ENCODE measurements at places on chromosomes 6 and 20.

DNA sequence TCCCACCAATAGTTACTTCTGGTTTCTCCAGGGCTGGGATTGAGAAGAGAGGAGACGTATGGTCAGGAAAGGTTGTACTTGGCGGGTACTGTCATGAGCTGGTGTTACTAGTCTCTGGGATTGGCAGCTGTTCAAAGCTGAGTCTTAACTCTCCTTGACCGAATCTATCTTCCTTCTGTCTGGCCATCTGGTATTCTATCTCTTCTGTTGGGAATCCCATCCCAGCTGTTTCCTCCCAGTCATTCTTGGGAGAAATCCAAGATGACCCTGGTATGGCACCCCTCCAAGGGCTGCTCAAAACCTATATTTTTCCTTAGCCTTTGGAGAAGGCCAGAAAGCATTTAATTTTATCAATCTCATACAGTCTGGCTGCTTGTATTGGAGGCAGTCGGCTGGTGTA is 287.0 kb upstream of the CHD6 start:
- DNase-seq, result no peak

GRCh38 chr6:75266716-75267291 is 17.8 kb downstream of the TMEM30A start:
- no peak for DNase-seq

DNA sequence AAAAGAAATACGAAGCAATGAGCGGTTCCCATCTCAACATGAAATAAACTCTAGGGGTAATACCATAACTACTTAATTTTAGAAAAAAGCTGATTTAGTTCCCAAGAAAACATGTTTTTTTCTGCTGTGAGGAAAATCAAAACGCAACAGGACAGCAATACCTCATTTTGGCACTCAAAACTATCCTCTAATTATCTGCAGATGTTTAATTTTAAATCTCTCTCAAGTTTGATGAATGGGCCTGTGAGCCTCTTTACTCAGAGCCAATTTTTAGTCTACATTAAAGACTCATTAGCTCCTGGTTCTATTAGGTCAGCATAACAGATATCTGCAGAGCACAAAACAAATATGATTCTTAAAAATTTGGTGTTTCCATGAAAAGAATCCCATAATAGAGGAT is 28.1 kb downstream of the RNF24 start:
- DNase-seq, result no peak

DNA sequence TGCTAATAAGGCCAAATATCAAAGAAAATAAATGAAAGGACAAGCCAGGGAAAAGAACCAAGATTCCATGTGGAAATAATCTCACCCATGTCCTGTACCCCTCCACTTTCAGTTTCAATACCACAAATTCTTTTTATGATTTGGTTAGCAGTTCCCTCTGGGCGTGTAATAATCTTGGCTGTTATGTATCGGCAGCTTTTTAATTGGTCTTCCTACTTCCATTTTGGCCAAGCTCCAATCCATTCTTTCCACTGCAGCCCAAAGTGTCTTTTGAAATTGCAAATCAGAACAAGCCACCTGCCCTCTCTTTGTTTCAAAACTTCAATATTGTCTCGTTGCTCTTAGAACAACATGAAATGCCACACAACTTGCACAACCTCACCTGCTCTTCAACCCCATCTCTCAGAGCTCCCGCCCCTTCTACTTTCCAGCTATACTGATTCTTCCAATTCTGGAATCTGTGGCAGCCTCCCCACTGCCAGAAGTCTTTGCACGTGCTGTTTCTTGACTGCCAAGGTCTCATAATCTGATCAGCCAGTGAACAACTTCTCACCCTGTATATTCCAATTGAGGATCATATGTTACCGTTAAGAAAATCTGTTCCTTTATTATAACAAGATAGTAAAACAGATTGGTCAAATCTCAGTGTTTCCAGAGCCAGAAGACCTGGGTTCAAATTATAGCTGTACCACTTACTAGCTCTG is 354.5 kb downstream of the CBLN4 start:
- no peak for DNase-seq

GRCh38 chr6:109762769-109763441 is 71.8 kb downstream of the FIG4 start:
- DNase-seq, result no peak

DNA sequence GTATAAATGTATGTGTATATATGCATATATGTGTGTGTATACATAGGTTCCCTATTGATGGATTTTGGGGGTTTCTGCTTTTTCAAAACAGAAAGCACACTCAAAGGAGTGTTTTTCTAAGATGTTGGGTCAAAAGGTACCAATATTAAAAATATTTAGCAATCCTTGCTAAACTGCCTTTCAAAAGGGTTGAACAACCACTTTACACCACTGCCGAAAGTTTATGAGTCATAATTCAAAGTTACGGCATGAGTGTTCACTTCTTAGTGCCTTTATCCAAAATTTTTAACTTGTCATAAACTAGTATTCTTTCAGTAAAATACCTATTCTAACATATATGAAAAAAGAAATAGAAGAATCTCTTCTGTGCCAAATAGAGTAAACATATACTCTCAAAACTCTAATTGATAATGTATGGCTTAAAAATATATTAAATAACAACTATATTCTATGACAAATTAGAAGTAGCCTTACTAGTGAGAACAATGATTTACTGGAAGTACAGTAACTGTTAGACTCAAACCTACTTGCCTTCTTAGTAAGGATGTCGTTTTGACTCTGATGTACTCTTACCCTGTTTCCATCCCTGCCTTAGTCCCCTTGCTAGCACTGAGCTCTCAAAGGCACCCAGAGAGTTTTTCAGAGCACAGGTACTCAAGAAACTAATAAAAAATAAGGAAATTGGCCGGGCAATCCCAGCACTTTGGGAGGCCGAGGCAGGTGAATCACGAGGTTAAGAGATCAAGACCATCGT is 136.1 kb downstream of the INSM1 start:
- DNase-seq, result no peak

GRCh38 chr6:71299541-71300470 is 11.2 kb downstream of the OGFRL1 start:
- DNase-seq, result no peak

DNA sequence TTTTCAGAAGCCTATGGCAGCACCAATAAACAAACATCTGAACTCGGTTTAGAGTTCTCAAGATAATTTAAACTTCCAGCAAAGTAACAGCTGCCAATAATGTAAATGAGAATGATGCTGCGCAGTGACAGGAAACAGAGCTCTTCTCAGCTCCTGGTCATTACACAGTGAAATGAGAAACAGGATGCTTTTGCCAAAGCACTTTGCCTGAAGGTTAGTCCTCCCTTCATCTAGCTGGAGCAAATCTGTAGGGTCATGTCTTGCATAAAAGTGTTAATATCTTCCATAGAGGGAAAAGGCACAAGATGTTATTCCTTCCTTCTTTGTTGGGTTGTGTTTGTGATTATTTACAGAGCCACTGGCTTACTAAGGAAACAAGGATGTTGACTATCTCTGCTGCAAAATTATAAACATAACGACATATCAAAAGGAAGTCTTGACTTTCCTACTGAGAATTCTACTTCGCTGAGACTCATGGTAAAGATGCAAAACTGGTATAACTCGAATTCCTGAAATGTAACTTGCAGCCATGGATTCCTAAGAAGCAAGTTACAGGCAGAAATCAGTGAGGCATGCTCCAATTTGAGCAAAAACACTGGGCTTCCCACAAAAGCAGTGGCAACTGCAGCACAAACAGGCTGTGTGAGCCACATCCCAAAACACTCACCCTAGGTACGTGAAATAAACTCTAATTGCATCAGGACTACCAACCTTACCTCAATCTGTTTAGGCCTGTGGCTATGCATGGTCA is 102.5 kb upstream of the BEND6 start:
- DNase-seq, result no peak

DNA sequence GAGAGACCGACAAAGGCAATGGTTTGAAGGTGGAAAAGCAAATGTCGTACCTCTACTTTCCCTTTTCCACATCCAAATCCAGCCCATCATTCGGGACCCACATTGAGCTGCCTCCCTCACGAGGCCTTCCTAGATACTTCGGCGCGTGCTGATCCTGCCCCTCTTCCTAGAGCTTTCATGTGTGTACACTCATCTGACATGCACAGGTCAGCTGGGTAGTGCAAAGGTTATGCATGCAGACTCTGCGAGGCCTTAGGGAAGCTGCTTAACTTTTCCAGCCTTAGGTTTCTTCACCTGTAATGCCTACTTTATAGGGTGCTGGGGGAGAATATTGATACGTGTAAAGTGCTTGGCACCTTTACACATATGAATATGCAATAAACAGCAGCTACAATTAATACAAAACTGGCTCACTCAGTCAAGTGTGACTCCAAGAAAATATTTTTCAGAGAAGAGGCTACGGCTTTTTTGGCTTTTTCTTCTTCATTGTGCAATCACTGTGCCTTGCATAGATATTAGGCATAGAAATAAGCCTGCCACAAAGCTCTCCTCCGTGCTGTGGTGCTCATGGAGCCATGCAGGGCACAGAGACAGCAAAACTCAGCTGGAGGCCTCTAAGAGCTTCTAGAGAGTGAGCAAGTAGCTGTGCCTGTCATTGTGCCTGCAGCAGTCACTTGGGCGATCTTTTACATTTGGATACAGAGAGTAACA is 3.6 kb upstream of the MANBAL start:
- no peak for DNase-seq

GRCh38 chr6:107641500-107641941 is 151.6 kb downstream of the SOBP start:
- no peak for DNase-seq

DNA sequence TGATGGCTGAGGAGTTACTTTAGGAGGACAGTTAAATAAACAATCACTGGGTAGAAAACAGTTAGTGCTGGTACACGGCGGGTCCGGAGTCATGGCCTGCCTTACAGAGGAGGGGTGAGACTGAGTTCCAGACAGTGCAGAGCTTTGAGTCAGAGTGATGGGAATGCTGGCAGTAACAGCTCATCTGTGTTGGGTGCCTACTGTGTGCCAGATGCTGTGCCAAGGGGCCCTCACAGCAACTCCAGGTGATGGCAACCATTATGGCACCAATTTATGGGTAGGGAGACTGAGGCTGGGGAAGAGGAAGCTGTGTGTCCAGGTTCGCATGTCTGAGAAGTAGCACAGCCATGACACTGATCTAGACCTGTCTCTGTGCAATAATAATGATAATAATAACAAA is 132.6 kb downstream of the CEBPB start:
- DNase-seq, result no peak

DNA sequence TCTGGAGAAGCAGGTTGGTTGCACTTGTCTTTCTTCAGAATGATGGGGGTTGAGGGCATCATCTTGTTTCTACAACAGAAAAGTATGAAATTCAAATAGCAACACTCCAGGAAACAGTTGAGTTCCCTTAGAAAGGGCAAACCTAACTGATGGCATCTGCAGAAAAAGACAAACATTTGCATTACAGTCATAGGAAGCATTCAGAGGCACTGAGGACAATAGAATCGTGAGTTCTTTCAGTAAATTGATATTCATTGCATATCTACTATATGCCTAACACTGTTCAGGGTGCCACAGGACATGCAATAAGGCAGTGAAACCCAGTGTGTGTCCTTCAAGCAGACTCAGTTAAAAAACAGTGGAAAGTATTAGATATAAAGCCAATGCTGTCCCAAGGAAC is 41.1 kb upstream of the OPN5 start:
- DNase-seq, result no peak

DNA sequence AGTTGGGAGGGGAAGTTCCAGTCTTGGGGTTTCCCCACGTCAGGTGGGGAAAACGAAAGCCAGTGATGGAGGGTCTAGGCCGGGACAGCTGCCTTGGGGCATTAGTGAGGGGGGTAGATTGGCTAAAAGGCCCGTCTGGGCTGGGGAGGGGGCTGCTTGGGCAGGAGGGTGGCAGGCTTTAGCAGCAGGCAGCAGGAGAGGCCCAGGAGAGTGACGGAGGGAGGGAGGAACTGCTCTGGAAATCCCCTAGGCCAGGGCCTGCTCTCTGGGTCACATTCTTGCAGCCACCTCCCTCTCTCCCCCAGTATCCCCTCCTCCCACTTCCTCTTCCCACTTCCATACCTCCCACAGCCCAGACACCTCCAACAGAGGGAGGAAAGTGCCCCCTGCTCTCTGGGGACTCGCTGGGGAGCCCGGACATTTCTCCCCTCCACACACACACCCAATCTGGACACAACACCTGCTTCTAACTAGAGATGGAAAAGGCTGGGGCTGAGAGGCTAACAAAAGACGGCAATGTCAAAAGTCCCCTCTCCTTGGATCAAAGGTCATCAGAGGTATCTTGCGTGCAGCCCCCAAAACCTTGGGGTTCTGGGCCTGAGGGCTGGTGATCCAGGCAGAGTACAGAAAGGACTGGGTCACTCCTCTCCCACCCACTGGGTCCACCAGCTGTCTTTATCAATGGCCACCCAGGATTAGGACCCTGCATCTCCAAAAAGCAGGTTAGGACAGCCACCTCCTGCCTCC is 1.8 kb downstream of the NFKBIE start:
- no peak for DNase-seq

DNA sequence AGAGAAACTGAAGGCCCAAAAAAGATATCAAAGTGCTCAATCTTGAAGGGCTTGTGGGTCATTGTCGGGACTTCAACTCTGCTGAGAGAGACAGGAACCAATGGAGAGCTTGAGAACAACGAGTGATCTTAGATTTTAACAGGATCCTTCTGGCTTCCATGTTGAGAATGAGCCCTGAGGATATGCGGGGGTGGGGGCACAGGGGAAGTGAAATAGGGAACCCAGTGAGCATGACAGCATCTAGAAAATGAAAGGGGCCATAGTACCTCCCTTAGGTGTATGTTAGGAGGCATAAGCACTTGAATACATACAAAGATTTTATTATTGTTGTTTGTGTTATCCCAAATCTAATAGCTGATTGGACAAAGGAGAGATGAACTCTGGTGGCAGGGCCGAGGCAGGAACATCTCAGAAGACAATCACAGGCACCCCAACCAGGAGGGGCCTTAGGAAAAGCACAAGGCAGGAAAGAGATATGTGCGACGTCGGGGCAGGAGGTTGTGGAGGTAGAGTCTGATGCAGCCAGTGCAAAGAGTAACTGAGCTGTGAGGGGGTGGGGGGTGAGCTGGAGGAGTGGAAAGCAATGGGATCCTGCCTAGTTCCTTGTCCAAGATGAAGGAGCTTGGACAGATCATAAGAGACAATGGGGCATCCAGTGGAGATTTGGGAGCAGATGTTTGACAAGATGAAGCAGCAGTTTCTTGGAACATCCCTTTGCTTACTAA is 10.4 kb downstream of the TGM6 start:
- no peak for DNase-seq

GRCh38 chr6:5559651-5560050 is 298.3 kb downstream of the FARS2 start:
- no peak for DNase-seq

DNA sequence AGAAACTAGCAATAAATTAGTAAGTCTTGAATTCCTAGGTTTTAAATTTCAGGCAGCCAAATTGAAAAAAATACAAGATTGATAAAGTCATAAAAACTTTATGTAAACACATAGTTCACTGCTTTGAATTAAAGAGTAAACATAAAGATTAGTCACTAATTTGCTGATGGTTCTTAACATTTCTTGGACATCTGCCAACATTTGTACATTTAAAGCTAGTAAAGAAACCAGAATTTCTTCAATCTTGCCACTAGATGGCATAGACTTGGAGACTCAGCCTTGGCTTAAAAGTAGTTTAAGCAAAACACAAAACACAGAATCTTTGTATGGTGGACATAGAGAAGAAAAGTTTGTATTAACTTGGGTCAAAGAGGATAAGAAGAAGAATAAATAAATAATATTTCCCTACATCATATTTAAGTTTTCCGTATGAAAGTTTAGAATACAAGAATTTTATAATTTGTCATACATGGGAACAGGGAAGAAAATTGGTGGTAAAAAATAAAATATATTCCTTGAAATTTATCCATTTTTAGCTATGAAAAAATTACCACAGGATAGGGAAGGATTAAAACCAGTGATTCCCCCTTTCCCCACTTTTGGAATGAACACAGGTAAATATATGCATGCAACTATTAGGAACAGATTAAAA is 41.7 kb upstream of the FAM135A start:
- DNase-seq, result peak; percentile 51

Measured in SHP77 treated with DMSO at 0.1 percent for 48 hours (cell line).